ENCODE measurements at places on chromosomes 12 and 14.

- peak; percentile 91 for DNase-seq
Observed at GRCh38 chr14:103500148-103500990, 22.3 kb downstream of the CKB start.

DNA sequence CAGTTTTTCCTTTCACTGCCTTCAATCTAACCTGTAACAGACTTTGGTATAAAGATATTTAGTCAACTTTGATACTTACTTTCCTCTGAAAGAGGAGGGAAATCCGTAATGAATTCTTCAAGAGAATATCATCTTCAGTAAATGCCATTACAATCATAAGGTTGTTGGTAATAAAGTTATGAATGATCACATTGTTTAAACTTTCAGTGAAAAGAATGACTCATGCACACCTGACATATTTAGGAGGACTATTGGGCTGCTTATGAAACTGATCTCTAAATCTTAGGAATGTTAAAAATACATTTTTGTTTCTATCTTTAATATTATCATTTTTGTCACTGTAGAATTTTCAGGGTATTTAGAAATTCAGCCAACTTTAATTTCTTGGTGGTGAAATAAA lies 474.7 kb downstream of the SLC16A7 start:
- DNase-seq = no peak

DNA sequence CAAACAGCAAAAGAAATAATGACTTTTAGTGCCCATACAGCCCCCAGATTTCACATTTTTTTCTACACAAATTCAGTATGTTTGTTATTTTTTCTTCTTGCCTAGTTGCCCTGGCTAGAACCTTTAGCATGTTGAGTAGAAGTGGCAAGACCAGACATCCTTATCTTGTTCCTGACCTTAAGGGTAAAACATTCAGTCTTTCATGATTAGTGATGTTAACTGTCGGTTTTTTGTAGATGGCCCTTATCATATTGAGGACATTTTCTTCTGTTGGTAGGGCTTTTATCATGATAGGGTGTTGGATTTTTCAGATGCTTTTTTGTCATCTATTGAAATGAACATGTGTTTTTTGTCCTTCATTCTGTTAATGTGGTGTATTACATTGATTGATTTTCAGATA lies 17.1 kb downstream of the IRAK3 start:
- no peak for DNase-seq

DNA sequence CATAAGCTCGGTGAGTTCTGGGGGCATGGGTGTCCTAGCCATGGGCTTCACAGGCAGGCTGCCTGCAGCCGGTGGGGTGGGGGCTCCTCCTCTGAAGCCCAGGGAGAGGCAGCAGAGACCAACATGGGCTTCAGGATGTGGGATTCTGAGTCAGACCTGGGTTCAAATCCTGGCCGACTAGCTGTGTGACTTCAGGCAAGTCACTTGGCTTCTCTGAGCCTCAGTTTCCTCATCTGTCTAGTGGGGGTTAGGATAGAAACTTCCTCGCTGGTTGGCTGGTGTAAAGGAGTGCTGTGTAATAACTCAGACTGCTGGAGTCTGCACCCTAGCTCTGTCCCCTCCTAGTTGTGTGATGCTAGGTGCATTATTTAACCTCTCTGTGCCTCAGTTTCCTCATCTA lies 12.2 kb downstream of the RNFT2 start:
- DNase-seq = no peak

GRCh38 chr12:62808166-62808879 lies 126.6 kb downstream of the PPM1H start:
- no peak for DNase-seq

- DNase-seq = no peak
Observed at GRCh38 chr12:106837782-106838181, 63.3 kb downstream of the RIC8B start.

- no peak for DNase-seq
Observed at GRCh38 chr12:4855121-4855924, 54.4 kb upstream of the KCNA1 start.

DNA sequence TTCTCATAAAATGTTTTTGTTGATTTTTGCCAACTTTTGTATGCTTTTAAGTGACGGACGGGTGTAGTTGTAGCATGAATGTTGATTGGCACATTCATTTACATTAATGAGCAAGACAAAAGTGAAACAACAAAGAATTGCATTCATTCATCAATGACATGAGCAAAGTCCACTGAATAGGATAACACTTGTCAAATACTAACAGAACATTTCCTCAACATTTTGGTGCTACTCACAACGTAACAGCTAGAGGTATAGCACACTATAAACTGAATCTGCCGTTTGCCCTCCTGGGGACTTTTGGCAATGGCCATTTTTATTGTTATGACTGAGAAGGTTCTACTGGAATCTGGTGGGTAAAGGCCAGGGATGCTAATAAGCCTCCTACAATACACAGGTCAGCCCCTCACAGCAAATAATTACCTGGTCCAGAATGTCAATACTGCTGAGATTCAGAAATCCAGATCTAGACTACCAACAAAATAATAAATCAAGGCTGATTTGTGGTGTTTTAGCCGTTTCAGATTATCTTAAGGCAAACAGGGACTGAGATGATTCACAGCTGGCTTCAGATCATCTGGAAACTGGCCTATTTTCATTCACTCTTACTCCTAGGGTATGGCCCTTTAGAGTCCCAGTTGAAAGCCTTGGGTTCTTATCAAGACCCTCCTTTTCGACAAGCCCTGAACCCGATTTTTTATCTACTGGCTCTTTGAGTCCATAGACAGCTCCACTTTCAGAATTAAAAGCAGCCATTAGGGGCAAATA lies 22.5 kb upstream of the CDKN3 start:
- DNase-seq = no peak

- no peak for DNase-seq
Observed at GRCh38 chr12:50961708-50962107, 9.4 kb downstream of the HIGD1C start.

DNA sequence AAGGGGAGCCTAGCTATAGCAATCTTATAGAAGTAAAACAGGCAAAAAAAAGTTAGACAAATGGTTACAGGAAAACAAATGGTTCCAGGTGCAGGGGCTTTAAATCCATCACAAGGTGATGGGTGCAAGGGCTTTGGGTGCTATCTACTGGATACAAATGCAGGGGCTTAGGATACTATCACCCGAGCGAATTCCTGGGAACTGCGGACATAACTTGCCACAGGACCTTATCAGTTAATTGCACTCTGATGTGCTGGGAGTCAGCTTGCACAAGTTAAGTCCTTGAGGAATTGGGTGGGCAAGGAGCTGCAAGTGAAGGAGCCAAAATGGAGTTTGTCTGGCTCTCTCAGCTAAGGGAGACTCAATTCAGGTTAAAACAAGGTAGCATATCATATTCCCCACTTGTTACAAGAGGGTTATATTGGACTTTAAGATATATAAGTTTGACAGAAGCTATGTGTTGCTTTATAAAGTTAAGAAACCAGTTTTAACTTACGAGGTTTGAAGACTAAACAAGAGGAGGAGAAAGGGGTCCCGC lies 115.0 kb upstream of the PZP start:
- DNase-seq = peak; percentile 19

DNA sequence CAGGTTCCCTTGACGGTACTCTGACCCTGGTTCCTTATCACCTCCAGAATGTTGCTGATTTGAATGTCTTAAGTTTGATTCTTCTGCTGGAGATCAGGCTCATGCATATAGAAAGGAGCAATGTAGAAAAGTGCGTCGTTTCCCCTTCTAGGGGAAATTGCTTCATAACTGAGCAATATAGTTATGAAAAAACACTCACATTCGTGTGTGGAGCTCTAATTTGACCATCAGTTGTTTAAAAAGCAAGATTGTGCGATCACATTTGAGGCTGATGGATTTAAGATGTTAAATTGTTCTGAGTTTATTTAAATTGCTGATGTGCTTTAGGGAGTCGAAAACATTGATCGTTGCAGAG lies 19.2 kb downstream of the PELI2 start:
- DNase-seq = no peak

DNA sequence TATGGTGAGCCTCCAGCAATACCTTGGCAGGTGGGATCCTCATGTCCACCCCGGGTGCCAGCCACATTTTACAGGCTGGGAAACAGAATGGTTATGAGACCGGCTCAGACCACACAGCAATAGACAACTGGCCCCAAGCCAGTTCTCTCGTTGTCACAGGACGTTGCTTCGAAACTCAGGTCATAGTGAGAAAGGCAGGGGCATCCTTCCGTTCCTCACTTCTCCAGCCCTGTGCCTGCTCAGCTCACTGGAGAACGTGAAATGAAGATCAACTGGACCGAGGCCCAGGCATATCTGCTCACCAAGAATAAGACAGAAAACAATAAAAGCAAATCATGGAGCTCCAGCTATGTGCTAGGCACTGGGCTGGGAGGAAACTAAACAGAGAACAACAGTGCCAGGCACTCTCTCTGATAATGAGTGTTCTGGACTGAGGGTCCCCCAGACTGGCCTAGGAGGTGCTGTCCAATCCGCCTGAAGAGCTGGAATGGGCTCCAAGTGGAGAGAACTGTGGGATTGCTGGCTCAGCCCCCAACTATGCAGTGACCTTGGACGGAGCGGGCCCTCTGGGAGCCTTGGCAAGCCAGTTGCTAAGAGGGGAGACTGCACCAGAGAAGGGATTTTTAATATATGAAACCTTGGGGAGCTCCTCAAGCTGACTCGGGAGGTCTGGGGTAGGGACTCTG lies 18.8 kb upstream of the FAIM2 start:
- no peak for DNase-seq

DNA sequence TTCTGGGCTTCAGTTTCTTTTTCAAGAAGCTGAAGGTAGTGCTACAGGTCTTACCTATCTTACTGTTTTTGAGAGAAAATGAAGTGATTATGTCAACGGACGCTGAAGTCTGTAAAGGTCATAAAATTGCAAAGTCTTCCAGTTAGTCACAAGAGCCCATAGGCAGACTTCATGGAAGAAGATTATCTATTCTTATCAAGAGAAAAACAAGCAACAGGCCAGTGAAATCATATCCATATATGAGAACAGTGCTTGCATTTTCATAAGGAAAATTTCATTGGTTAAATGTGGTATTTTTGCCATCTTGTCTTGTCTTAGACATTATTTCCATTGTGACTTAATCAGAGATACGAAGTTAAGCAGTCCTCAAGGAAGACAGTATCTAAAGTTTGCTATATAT lies 412.7 kb upstream of the SEL1L start:
- no peak for DNase-seq

DNA sequence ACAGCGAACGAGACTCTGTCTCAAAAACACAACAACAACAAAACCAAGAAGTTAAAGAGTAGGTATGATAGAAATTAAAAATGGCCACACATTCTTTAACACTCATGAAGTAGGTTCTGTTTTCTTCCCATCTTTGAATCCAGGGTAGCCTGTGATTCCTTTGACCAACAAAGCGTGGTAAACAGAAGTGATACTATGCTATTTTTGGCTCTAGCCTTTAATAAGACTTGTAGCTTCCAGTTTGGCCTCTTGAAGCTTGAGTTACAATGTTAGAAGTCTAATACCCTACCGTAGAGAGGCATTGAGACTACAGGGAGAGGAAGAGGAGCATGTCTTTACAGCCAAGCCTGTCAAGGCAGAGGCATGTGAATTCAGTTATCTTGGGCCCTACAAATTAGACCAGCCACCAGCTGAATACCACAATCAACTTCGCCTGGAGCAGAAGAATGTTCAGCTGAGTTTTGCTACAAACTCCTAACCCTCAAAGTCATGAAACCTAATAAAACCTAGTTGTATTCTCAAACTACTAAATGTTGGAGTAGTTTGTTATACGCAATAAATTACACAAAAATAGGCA lies 4.9 kb upstream of the NEMF start:
- no peak for DNase-seq

GRCh38 chr14:93301821-93302447 lies 30.9 kb downstream of the BTBD7 start:
- DNase-seq = no peak

GRCh38 chr12:112151766-112152541 lies 26.6 kb downstream of the TRAFD1 start:
- DNase-seq = no peak

DNA sequence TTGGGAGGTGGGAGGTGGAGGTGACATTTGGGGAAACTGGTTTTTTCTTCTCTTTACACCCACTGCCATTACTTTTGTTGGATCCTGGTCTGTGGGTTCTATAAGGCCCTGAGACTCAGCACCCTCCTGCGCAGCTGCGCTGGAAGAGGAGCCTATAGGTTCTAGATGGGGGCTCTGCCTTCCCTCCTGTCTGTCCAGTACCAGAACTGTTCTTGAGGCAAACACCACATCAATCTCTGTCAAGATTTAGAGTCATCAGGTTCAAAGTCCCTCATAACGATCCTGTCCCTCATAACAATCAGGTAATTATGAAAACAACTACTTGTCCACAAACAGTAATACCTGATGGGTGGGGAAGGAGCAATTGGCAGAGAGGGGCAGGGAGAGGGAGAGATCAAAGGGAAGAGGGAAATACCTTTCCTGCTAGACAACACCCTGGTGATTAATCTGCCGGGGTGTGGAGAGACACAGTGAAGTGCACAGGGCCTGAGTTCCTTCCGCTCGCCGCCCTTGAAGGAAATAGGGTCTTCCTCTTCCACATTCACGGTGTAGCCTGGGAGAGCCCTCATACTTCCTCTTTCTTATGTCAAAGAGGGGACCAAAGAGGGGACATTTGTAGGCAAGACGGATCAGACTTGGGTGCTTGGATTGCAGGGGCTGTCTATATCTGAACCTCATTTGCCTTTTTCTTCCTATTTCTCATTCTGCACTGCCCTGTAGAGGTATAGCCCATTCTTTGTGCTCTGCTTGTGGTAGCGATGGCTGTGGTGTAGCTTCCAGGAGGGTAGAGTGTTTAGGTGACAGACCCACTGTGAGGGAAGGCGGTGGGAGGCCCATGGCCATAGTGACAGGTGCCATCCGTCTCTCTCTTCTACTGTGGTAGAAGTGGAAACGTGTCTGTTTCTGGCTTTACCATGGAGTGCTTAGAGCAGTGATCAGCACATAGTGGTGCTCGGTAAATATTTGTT lies 12.6 kb downstream of the GPRC5A start:
- DNase-seq = no peak

GRCh38 chr12:94593822-94594442 lies 56.4 kb downstream of the TMCC3 start:
- no peak for DNase-seq

GRCh38 chr12:21478756-21479455 lies 22.5 kb downstream of the RECQL start:
- DNase-seq = no peak

DNA sequence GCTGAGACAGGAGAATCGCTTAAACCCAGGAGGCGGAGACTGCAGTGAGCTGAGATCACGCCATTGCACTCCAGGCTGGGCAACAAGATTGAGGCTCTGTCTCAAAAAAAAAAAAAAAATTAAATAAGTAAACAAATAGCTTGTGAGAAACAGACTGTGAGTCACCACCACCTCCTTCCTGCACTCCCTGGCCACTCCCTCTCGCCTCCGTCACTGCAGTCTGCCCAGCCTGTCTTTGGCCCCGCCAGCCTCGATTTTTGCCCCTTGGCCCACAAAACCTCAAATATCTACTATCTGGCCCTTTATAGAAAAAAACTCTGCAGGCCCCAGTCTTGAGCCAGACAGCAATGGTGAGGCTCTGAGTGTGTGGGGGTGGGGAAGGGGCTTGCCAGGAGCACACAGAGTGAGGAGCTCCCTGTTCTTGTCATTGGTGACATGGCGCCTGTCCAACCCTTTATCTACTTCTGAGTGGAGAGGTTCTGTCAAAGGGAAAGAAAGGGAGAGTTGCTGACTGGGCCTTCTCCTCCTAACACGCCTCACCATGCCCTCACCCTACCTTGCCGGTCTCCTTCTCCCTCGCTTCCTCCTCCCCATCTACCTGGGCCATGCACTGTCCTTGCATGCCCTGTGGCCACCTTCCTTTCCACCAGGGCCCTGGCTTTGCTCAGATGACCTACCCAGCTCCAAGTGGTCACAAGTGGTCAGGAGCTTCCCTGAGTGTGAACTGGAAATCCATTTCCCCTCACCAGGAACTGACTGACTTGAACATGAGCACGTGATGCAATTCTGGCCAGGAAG lies 22.1 kb downstream of the LGMN start:
- no peak for DNase-seq

- no peak for DNase-seq
Observed at GRCh38 chr12:6148061-6148460, 23.6 kb upstream of the VWF start.
